ENCODE measurements at places on chromosomes 2 and 18. TPM values are rescaled to one million over a fixed set of nuclear protein-coding genes. Genes with fewer than 3 reads are reported as not detected.
A peak's percentile ranks its signal among the peaks of the same experiment; 100 is the strongest.

Gene ADAM23
- 19.2 TPM for total RNA-seq

Gene ALPI
- not detected for total RNA-seq

DNA sequence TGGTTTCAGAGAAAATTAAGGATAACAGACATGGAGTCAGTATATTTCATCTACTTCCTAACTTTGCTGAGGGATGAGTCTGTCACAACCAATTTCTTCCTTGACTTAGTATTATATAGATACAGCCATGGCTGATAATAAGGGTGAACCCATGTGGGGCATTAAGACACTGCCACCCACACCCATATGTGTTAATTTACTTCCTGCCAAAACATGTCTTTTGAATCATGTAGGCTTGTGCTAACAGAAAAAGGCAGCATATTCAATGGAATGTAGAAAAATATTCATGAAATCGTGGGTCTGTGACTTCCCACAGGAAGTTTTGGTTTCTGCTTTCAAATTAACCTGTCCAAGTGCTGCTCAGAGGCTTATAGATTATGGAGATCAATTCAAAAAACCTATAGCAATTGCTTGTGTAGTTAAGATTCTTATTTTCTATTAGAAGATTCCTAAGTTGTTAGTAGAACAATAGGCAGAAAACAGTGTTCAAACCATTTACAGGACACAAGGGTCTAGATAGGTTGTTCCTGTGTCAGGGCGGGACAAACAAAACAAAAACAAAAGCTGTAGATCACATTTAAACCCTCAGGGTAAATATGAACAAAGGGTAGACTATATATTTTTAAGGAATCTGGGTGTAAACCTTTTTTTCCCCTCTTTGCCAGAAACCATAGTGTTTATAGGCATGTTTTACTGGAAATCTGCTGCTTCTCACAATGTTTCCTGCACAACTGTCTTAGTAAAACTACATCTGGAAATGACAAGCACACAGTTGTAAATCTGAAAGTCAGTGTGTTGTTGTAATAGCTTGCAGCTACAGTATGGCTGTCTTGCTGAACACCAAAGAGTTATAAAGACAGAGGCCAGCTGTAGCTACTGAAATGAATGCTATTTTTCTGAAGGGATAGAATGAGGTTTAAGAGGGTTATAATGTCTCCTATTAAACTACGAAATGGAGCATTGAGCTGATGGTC lies 691.2 kb downstream of the EPHA4 start:
- DNase-seq = no peak

DNA sequence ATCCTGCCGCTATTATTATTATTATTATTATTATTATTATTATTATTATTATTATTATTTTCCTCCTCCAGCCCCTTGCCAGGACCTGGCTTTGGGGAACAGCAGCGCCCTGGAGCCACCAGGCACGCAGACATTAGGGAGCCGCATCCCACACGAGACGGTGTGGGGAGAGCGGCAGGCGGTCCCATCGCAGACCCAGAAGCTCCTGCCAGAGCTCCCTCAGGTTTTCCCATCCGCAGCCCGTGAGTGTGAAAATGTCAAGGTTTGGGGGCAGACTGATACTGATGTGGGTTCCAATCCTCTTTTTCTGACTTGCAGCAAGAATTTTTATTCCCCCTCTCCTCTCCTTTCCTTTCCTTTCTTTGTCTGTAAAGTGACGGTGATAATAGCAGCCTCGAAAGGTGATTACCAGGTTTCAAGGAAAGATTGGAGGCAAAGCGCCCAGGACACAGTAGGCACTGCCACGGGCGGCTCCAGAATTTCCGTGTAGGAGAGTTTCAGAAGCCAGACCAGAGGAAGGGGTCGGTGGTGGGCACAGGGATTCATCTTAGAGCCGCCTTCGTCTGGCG lies 816 bp downstream of the SCTR start:
- no peak for DNase-seq

- no peak for DNase-seq
Measured at GRCh38 chr2:138767101-138767500, 13.1 kb downstream of the NXPH2 start.

DNA sequence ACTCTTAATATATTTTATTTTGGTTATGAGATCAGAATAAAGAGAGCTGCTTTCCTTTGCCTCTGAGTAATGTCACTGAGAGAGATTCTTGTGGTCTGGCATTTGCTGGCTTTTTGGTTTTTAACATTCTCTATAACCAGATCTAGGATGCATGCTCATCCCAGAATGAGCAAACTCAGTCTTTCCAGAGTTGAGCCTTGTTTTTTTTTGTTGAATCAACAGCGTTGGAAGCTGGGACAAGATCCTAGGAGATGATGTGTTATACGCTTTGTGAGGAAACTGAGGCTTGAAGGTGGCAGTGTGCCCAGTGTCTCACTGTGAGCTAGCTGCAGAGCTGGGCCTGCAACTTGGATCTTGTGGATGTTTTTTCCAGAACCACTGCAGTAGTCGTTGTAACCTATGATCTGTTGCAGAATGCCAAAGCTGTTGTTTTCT lies 19.5 kb downstream of the MYO1B start:
- no peak for DNase-seq

- peak; percentile 80 for DNase-seq
Measured at GRCh38 chr2:10235099-10235908, 67.4 kb upstream of the HPCAL1 start.

DNA sequence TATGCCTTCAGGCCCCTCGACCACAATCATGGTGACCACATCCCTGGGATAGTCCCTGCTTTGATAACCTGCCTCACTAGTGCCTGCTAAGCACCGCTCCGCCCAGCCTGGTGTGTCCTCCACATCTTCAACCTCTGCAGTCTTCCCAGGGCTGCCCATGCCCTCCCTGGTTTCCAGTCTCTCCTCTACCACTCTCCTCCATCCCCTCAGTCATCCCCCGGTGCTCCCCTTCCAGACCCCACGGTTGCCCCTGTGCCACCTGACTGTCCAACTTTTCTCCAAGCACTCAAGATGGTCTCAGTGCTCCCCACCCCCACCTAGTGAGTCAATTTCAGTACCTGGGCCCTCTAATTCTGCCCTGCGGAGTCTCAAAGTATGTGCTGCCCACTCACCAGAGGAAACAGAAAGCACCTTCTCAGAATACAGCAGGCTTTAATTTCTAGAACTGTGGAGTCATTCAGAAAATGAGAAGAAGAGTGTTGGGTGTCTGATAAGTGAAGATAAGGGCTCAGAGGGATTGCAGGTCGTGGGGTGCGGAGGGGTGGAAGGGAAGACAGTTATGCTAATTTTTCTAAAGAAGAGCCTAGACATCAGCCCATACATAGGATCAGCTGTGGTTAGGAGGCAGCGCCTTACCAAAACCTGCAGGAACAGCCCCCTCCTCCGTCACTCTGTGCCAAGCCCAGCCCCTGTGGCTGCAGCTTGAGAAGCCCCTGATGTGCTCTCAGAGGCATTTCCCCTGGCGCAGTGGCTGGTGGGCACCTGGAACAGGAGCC lies 53.6 kb upstream of the CAB39 start:
- DNase-seq = no peak

Gene CRYGD
- total RNA-seq = not detected

All from chondrocyte (in vitro differentiated cells).